ENCODE measurements at places on chromosomes 1 and 21. TPM values are rescaled to one million over a fixed set of nuclear protein-coding genes. Genes with fewer than 3 reads are reported as not detected.

Gene DIRAS3
- total RNA-seq, result 8.7 TPM

Gene LIN28A
- total RNA-seq, result not detected

Gene LPAR3
- total RNA-seq, result 40.0 TPM

Gene RHBDL2
- 0.39 TPM for total RNA-seq

Gene PIAS3
- 19.2 TPM for total RNA-seq

Gene NOS1AP
- 4.5 TPM for total RNA-seq

Gene GUCA2B
- not detected for total RNA-seq

DNA sequence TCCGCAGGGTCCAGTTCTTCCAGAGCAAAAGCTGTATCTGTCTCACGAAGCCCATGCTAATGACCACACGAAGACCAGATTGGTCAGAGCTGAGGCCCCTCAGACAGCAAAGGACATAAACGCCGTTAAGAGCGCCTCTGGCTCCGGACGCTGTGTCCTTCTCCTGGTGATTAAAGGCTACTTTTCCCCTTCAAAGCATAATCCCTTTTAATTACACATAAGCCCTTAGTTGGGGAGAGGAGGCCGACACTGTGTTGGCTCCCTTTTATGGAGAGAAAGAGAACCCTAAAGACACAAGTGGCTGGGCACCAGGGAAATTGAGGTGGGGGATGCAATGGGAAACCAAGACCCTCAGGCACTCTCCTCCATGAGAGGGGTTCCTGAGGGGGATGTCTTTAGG, at the start of gene ABCA4:
Gene ABCA4 (minus strand): TSS at position 158 of the 400 bp plus-strand sequence. CDS start 103 bp downstream, at position 55.
- DNase-seq, result no peak

DNA sequence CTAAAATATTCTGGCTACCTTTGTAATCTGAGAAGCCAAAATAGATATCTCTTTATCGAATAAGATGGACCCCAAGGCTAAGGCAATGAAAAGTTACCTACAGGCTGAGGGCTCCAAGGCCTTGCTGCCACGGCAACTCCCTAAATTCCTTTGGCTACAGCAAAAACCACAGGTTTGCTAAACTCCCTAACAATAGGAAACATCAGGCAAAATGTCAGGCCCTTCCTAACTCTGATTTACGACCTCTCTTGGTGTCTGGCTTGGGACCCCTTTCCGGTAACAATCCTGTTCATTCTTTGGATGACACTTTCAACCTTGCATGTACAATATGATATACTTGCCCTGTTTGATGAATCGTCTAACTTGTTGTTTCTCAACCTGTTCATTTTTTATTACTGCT, 11.3 kb upstream of the OR2T8 start:
- DNase-seq, result no peak

DNA sequence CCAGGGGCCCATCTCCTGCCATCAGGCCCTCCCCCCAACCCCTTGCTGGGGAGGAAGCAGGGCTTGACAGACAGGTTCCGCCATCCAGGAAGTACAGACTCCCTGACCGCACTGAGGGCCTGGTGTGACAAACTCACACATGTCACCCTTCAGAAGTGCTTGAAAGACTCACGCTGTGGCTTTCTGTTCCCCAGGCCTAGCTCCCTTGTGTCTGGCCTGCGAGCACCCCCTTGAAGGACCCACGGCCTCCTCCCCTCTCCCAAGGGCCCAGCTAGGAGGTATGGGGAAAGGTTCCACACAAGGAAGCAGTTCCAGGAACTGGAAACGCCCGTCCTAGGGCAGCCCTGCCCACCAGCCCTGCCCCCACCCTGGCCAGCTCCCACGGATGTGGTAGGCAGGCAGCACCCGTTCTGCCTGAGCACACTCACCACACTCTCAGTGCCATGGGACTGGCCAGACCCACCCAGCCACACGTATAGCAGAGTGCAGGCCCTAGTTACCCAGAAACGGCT, 26.7 kb downstream of the SLC2A1 start:
- peak; percentile 64 for DNase-seq

DNA sequence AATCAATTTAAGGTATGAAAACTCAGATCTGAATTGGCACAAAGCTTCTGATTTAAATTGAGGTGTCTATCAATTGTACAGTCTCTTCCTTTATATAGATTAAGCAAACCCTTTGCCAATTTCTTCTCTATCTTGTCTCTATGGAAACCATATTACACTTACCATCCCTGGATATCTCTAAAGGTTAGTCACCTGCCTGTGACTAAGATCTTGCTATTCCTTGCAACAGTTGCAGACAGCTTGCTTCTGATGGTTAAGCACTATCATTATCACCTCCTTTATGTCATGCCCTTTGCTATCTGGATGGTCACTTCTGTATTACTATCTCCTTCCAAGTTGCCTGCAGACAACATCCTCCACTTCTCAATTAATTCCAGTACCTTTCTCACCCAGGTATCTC, 998.6 kb upstream of the B3GALT2 start:
- DNase-seq, result no peak

DNA sequence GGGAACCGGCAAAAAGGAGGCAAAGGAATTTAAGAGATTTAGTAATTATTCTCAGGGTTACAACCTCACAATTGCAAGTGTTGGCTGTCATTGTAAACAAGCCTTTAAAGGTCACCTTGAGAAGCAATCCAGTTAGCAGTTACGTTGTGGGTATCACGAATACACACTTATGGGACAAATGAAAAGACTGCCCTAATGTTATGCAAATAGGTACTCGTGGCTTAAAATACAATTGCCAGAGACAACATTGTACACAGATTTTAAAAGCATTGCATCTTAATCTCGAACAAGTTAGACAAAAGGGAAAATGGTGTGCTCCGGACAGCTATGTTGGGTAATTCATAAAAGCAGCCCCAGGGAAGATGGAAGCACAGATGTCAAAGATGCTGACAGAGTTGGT, 120.5 kb upstream of the ZC3H12A start:
- no peak for DNase-seq

DNA sequence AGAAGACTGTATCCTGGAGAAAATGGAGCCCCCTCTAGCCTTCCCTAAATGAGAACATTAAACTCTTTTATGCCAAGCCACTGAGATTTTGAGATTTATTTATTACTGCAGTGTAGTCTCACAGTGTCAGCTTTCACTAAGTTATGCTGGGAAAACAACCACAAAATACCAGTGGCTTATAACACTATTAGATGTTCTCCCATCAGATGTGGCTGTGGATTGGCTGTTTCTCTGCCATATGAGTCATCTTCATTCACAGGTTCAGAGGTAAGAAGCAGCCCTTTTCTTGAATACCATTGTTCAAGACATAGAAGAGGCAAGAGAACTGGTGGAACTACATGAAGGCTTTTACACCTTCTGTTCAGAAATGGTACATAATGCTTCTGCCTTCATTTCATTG, 32.1 kb upstream of the ST6GALNAC5 start:
- no peak for DNase-seq

- DNase-seq, result no peak
Observed at GRCh38 chr1:25472471-25472870, 41.8 kb downstream of the MACO1 start.

DNA sequence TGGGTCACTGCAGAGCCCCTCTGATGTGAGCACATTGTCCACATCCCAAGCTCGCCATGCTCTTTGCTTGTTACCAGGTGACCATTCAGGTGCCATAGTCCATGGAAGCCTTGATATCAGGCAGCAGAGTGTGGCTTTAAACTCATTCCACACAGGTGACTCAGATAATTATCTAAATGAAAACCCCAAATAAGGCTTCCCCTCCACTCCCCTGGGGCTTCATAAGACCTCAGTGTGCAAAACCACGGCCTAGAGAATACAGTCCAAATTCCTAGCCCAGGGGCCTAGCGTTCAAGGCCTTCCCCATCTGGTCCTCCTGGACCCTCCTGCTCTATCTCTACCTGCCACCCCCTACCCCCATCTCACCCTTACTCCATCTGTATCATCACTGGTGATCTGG, 97.1 kb downstream of the ARHGEF10L start:
- no peak for DNase-seq

DNA sequence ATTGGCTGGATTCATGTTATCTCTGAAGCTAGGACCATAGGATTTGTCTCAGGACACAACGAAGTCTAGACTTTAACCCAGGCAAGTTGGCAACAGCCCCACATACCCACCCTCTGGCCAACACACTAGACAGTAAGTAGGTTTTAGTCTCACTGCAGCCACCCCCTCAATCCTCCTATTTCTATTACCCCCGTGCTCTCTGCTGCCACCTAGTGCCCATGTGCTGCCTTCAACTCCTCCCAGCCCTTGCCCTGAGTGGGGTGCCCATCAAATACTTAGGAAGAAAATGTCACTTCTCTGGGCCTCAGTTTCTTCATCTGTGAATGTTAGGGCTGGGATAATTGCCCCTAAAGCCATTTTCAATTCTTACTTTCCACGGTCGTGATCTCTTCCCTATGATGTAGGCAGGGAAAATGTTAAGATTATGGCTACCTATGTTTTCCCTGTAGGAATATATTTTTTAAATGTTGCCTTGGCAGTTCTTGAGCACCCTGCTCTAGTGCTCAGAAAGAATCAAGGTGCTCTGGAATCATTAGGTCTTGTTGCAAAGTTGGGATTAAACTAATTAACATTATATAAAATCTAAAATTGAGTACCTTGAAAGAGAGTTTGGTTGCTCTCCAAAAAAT, 213.0 kb downstream of the LMX1A start:
- DNase-seq, result no peak

GRCh38 chr1:28392027-28392652, 22.6 kb downstream of the PHACTR4 start:
- no peak for DNase-seq

- no peak for DNase-seq
Observed at GRCh38 chr1:54995013-54995760, 3.5 kb upstream of the BSND start.

- no peak for DNase-seq
Observed at GRCh38 chr1:30472526-30472925, 250.9 kb downstream of the MATN1 start.

- no peak for DNase-seq
Observed at GRCh38 chr1:59570524-59570923, 244.2 kb upstream of the HOOK1 start.

DNA sequence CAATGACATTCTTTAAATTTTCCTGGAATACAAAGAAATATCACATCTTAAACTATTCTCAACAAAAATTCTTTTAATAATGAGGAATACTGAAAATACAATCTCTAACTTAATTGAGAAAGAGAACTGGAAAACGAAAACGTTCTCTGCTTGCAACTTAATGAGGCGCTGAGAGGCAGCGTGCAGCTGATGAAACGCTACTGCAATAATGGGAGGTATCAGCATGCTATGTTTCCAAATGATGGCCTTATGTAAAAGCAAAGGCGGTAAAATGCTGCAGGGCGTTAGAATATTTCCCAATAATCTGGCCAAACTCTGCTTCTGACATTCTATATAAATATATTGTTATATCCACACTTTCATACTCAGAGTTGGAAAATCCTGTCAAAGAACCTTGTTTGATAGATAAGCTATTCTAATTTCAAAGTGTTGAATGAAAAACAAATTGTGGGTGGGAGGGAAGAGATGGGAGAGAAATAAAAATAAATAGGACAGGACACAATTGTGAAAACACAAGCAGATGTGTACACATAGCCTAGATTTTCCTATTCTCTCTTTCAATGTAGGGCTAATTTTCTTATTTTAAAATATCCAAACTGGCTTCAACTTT, 70.9 kb downstream of the APP start:
- DNase-seq, result no peak

- no peak for DNase-seq
Observed at GRCh38 chr1:56448529-56449300, 130.6 kb downstream of the PLPP3 start.

All from right cardiac atrium (tissue), 5 donors.